K562 (cell line): ENCODE measurements at places on chromosomes 3 and 15. TPM values are rescaled to one million over a fixed set of nuclear protein-coding genes. Genes with fewer than 3 reads are reported as not detected.

TGM4 gene
- total RNA-seq = not detected in 2 replicates

CFAP91 gene
- total RNA-seq = not detected in 2 replicates

ZDHHC3 gene
- total RNA-seq = 78.4 and 81.8 TPM in 2 replicates

ZIC4 gene
- total RNA-seq = not detected in 2 replicates

PLA2G4B gene
- total RNA-seq = 2.8 and 5.2 TPM in 2 replicates

P2RY12 gene
- not detected in 2 replicates for total RNA-seq

KLHL40 gene
- total RNA-seq = not detected in 2 replicates

GRCh38 chr3:52792413-52792812 is 2.2 kb upstream of the ITIH3 start:
- H3K27me3 ChIP-seq = peaks cover 21% of the 10 kb centered on the region
- no peak overlapping the region for H3K27ac ChIP-seq
- no peak overlapping the region for H3K4me3 ChIP-seq

GRCh38 chr3:13308380-13308801 is 111.7 kb downstream of the NUP210 start:
- peaks cover 32% of the 10 kb centered on the region for H3K27me3 ChIP-seq
- no peaks in the 10 kb centered on the region for H3K4me1 ChIP-seq
- no peak overlapping the region for H3K27ac ChIP-seq
- no peak overlapping the region for H3K4me3 ChIP-seq

GRCh38 chr3:99434190-99434589 is 204.2 kb upstream of the COL8A1 start:
- no peaks in the 10 kb centered on the region for H3K36me3 ChIP-seq
- no peaks in the 10 kb centered on the region for H3K4me1 ChIP-seq
- H3K27me3 ChIP-seq = no peaks in the 10 kb centered on the region
- H3K27ac ChIP-seq = no peak overlapping the region
- H3K4me3 ChIP-seq = no peak overlapping the region
- no peak for DNase-seq

GRCh38 chr3:51968883-51969678 is 1.8 kb upstream of the PCBP4 start:
- H3K27ac ChIP-seq = no peak overlapping the region
- no peak for DNase-seq
- H3K36me3 ChIP-seq = peaks cover 38% of the 10 kb centered on the region; the same call in 1 of the 3 replicates
- no peak overlapping the region for H3K4me3 ChIP-seq
- peaks cover 61% of the 10 kb centered on the region for H3K4me1 ChIP-seq

DNA sequence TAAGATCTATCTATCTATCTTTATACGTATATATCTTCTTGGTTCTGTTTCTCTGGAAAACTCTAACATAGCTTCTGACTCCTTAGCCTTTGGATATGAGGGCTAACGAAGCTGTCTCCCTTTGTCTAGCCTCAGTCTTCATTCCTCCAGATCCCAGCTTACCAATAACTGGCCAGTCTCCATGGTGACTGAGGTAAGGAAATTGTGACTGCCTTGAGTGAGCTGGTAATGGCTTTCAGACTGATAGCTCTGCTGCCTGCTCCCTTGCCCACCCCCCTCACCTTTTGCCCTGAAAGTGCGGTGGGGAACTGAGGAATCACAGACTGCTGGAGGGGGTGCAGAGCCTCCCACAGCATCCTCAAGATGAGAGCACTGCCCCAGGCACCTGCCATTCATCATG is 65.8 kb upstream of the ABHD17C start:
- no peak overlapping the region for H3K4me3 ChIP-seq
- H3K4me1 ChIP-seq = no peaks in the 10 kb centered on the region
- H3K27ac ChIP-seq = no peak overlapping the region
- peaks cover 7% of the 10 kb centered on the region; the same call in 1 of the 3 replicates for H3K27me3 ChIP-seq
- H3K36me3 ChIP-seq = no peaks in the 10 kb centered on the region

GRCh38 chr3:10707400-10708215 is 108.4 kb upstream of the SLC6A11 start:
- peak; percentile 19 for DNase-seq
- no peak overlapping the region for H3K27ac ChIP-seq
- no peaks in the 10 kb centered on the region for H3K36me3 ChIP-seq
- H3K4me1 ChIP-seq = no peaks in the 10 kb centered on the region

DNA sequence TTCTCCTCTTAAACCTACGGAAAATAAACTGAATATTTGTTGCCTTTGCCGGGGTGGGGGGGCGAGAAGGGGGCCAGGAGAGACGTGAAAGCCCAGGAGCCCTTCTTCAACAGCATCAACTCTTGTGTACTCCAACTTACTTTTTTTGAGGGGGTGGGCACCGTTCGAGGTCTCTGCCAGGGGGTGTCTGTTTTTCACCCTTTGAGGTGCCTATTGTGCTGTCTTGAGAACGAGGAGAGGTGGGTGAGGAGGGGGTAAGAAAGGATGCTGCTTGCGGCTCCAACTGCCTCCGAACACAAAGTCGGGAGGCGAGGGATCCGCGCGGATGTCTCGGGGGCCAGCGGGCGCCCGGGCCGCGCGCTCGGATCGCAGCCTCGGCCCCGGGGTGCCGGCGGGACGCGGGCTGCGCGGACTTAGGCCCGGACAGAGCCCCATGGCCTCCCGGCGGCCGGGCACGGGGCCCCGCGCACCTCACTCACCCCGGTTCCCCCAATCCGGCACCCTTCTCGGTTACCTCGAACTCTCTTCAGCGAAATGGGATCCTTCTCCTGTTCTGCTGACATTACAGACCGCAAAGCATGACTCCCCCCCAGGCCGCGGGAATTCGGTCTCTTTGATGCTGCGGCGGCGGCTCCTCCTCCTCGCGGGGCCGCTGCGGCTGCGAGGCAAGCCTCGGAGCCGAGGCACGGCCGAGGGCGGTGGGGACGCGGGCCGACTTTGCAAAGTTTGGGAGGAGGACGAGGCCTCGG is 650 bp downstream of the PYGO1 start:
- H3K27ac ChIP-seq = no peak overlapping the region
- no peaks in the 10 kb centered on the region for H3K36me3 ChIP-seq
- peak overlapping the region; percentile 33 for H3K4me3 ChIP-seq
- H3K27me3 ChIP-seq = peaks cover 12% of the 10 kb centered on the region; the same call in 2 of the 3 replicates
- H3K4me1 ChIP-seq = no peaks in the 10 kb centered on the region

DNA sequence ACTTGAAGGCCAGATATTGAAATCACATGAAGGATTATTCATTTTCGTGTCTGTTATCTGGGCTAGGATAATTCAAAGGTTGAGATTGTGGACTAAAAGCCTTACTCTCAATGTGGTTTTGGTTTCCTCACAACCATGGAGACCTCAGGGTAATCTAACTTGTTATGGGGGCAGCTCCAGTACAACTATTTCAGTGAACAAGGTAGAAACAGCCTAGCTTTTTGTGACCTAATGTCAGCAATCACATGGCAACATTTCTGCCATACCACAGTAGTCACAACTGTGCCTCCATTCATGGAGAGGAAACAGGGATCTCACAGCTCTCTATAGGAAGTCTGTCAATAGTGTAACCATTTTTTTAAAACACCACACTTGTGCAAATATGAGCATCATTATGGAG is 62.4 kb upstream of the RARB start:
- no peaks in the 10 kb centered on the region for H3K36me3 ChIP-seq
- no peak for DNase-seq
- no peak overlapping the region for H3K4me3 ChIP-seq
- H3K27ac ChIP-seq = no peak overlapping the region

- H3K4me3 ChIP-seq = no peak overlapping the region
- H3K27ac ChIP-seq = no peak overlapping the region
- H3K4me1 ChIP-seq = peaks cover 16% of the 10 kb centered on the region
- DNase-seq = no peak
Measured at GRCh38 chr15:78272316-78272715, 8.0 kb downstream of the DNAJA4 start.

- H3K4me3 ChIP-seq = no peak overlapping the region
- H3K27me3 ChIP-seq = no peaks in the 10 kb centered on the region
Measured at GRCh38 chr3:119534296-119534695, 25.1 kb downstream of the CD80 start.

GRCh38 chr3:157113832-157114505 is 46.0 kb downstream of the CCNL1 start:
- no peaks in the 10 kb centered on the region for H3K36me3 ChIP-seq

GRCh38 chr3:17469520-17469919 is 272.9 kb downstream of the TBC1D5 start:
- DNase-seq = no peak
- H3K27me3 ChIP-seq = no peaks in the 10 kb centered on the region
- H3K36me3 ChIP-seq = no peaks in the 10 kb centered on the region
- H3K4me1 ChIP-seq = no peaks in the 10 kb centered on the region

- no peak overlapping the region for H3K27ac ChIP-seq
- no peaks in the 10 kb centered on the region for H3K4me1 ChIP-seq
- DNase-seq = no peak
Measured at GRCh38 chr3:64207289-64208080, 17.8 kb downstream of the PRICKLE2 start.

DNA sequence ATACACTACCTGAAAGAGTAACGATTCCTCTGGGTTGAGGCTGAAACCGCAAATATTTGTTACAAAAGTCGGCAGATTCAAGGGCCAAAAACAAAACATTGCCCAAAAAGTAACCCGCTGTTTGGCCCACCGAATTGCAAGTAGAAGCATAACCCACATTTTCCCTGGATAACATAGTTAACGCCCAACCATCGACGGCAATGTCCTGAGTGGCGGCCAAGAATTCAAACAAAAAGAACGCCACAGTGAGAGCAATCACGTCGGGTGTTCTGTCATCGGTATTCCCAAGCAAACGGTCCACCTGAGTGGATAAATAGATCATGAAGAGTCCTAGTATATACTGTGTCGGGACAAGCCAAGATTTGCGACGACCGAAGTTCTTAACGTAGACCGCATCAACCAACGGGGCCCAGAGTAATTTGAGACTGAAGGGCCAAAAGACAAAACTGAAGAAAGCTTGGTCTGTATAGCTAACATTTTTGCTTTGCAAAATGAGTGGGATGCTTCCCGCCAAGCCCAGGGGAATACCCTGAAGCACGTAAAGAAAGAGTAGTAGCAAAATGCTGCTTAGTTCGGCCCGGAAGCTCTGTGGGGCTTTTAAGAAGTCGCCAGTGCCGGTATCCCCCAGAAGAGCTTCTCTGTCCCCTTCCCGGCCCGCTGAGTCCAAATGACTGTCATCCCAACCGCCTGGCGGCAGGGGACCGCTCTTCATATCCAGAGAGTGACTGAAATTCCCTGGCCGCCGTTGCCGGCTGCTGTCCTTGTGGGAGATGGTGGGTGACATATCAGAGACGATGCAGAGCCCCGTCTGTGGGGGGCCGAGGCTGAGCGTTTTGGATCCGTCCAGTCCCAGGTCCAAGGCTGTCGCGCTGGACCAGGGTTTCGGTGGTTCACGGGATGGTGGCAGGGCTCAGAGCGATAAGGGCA is 750 bp downstream of the SLC33A1 start:
- H3K36me3 ChIP-seq = peaks cover 14% of the 10 kb centered on the region; the same call in 1 of the 3 replicates
- DNase-seq = no peak
- H3K4me1 ChIP-seq = peaks cover 3% of the 10 kb centered on the region; the same call in 1 of the 3 replicates
- H3K27ac ChIP-seq = peak overlapping the region; percentile 87
- H3K27me3 ChIP-seq = no peaks in the 10 kb centered on the region
- H3K4me3 ChIP-seq = peak overlapping the region; percentile 93

- peaks cover 11% of the 10 kb centered on the region for H3K4me1 ChIP-seq
- no peak for DNase-seq
- H3K27me3 ChIP-seq = no peaks in the 10 kb centered on the region
- H3K36me3 ChIP-seq = no peaks in the 10 kb centered on the region
- no peak overlapping the region for H3K27ac ChIP-seq
- H3K4me3 ChIP-seq = no peak overlapping the region
Measured at GRCh38 chr3:107520535-107520934, 2.2 kb upstream of the BBX start.

- H3K36me3 ChIP-seq = peaks cover 35% of the 10 kb centered on the region
- DNase-seq = no peak
- H3K27me3 ChIP-seq = no peaks in the 10 kb centered on the region
- no peak overlapping the region for H3K27ac ChIP-seq
- H3K4me3 ChIP-seq = no peak overlapping the region
Measured at GRCh38 chr3:141388823-141389621, 20.7 kb downstream of the ZBTB38 start.

DNA sequence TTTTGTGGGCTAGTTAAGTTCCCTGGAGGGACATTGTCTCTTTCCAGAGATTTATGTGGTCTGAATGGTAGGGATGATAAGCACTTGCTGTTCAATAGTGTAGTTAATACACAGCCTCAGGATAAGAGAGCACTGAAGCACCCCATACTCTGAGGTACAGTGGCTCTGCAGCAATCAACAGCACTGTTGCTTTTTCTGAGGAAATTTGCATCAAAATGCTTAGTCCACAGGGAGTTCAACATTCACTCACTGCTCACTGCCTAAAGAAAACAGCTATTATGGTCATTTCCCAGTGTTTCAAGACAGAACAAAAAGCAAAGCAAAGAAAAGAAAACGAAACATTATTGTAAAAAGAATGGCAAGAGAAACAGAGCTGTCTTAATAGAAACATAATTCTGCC is 441.9 kb downstream of the PLOD2 start:
- no peak overlapping the region for H3K27ac ChIP-seq
- no peak overlapping the region for H3K4me3 ChIP-seq
- DNase-seq = no peak
- H3K36me3 ChIP-seq = no peaks in the 10 kb centered on the region
- no peaks in the 10 kb centered on the region for H3K4me1 ChIP-seq

DNA sequence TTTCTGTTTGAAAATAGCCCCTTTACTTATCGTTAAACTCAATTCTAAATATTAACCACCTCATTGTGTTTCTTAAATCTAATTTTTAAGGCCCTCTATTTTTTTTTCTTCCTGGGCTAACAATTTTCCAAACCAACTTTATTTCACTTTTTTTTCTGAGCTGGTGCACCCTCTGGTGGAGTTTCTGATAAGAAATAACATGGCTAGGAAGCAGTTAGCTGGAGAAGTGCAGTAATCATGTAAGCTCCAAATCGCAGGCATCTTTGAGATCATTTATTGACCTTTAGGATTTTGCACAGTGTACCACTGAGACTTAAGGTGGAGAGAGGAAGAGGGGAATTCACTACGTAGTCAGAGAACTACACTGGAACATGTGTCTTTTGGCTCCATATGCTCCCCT is 6.4 kb downstream of the TMEM207 start:
- H3K27me3 ChIP-seq = no peaks in the 10 kb centered on the region
- no peaks in the 10 kb centered on the region for H3K4me1 ChIP-seq
- no peak overlapping the region for H3K27ac ChIP-seq
- H3K36me3 ChIP-seq = no peaks in the 10 kb centered on the region

GRCh38 chr15:73391128-73391872 is 22.5 kb upstream of the HCN4 start:
- peaks cover 3% of the 10 kb centered on the region; the same call in 1 of the 3 replicates for H3K27me3 ChIP-seq
- no peaks in the 10 kb centered on the region for H3K4me1 ChIP-seq
- no peak for DNase-seq
- no peak overlapping the region for H3K27ac ChIP-seq
